Smooth muscle cell of the brain vasculature (primary cell): ENCODE measurements at places on chromosomes 1 and 21.

GRCh38 chr1:245822996-245823395 lies 668.2 kb downstream of the KIF26B start:
- no peak for DNase-seq

DNA sequence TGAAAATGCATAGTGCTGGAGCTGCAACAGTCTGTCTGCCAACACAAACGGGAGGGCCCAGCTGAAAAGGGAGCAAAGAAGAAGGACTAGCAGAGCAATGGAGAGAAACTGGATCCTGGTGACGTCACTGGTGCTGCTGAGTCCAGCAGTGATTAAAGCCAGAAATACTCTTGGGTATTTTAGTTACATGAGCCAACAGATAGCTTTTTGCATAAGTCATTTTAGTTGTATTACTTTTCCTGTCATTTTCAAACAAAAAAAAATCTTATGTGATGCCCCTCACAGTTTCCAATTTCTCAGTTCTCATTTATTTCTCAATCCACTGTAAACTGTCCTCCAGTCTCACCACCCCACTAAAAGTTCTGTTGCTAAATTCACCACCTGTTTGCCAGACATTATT lies 38.7 kb upstream of the NEK7 start:
- DNase-seq: peak; percentile 73

DNA sequence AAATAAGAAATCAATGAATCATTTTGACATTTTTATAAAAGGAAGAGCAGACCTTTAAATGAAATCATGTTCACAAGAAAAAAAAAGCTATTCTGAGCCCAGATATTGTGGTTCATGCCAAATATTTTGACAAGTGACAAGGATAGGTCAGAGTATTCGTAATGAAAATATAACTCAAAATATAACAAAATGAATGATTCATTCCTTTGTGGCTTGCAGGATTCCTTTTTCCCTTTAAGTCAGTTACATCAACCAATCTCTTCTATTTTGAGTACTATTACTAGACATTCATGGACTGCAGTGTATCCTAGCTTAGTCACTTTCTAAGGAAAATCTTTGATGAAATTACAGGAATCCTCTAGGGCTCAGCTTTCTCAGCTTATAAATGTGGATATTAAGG lies 188.7 kb downstream of the COL11A1 start:
- DNase-seq: peak; percentile 3

DNA sequence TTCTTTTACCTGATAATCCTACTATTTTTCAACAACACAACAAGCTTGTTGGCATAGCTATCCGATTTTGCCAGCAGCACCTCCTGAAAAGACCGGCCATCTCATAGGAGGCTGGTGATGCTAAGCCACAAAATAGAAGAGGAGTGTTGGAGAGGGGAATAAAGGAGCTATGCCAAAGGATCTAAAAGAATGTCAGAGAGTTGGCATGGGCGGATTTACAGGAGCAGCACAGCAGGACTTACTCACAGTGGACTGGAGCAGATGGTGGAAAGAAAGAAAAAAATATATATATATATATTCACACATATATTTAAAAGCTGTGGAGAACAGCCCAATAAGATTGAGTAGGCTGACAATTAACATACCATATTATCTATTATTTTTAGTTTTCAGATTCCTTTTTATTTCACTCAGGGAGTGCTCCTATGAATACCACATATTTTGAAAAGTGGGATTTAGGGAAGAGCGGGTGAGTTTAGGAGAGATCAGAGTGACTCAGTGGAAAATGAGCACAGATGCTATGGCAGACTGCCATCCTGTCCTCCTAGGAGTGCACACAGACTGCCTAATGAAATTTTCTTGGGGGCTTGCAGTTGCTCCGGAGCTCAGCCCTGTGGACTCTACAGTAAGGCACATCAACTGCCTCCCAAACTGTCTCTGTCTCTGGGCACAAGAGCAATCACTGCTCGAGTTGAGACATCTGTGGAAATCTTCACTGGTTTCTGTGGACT lies 394.4 kb upstream of the CHRM3 start:
- no peak for DNase-seq

DNA sequence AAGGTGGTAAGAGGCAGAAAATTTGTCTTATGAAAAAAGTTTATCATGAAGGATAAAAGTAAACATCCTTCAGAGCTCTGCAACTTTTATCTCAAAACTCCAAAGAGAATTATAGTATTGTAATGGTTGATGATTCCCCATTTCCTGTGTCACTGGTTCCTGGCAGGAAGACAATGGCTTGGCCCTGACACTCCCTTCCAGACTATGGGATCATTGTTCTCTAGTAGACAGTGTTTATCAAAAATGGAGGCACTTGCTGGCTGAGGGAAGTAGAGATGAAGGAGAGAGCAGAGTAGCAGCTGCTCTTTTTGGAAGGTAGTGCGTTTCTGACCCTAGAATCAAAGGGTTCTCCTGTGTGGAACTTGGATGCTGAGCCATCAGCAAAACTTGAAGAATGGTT lies 145.9 kb upstream of the ATP1B1 start:
- DNase-seq: no peak

DNA sequence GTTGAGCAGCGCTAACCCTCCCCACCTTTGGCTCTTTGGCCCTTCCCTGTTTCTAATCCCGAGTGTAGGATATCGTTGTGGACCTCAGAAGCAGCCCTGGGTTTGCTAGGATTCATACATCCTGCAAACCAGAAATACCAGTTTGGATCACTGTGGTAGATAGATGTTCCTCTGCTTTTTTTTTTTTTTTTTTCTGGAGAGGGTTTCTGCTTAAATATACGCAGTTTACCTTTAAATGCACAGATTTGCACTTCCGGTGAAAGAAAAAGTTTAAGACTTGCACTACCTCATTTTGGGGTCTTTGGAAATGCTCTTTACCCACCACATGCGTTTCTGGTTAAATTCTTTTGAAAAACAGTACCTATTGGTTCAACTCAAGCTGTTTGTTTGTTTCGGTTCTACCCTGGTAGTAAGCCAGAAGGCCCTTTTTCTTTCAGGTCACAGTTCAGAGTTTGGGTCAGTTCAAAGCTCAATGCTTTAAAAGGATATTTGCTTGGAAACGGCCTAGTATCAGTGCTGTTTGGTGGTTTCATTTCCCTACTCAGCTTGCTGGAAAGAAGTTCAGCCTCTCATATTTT lies 908 bp downstream of the DDI2 start:
- DNase-seq: no peak

- DNase-seq: no peak
Observed at GRCh38 chr1:55916481-55916880, 662.9 kb downstream of the PLPP3 start.

- DNase-seq: no peak
Observed at GRCh38 chr1:225849925-225850324, 32.3 kb downstream of the TMEM63A start.

GRCh38 chr1:56991576-56991975 lies 25.8 kb upstream of the C8B start:
- no peak for DNase-seq

DNA sequence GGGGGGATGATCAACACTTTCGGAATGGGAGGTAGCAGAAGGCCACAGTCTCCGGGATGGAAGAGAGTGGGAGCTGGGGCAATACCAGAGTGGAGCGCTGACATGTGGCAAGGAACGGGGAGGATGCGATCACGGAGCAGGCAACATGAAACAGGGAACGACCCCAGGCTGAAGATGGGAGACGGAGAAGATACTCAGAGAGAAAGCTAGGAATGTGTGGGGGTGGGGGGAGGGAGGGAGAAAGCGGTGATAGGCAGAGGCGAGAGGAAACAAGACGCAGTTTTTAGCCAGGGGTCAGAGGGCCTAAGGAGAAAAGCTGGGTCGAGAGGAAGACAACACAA lies 577 bp downstream of the RAB3GAP2 start:
- no peak for DNase-seq

- DNase-seq: no peak
Observed at GRCh38 chr21:33834801-33835500, 80.7 kb downstream of the ATP5PO start.

DNA sequence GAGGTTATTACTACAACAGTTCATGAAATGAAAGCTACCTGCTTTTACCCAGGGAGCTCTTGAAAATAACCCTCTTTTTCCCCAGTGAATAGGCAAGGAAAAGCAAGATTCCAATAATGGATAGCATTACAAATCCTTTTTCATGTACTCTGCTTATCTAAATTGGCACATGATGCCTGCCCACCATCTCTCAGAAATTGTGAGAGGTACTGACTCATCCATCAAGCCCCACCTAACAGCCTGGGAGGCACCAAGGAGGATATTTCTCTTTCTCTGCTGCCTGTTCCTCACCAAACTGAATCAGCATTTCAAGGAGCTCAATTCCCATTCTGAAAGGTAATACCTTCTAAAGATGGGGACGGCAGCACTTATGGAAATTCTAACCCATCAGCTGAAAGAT lies 34.4 kb downstream of the PALMD start:
- DNase-seq: no peak

DNA sequence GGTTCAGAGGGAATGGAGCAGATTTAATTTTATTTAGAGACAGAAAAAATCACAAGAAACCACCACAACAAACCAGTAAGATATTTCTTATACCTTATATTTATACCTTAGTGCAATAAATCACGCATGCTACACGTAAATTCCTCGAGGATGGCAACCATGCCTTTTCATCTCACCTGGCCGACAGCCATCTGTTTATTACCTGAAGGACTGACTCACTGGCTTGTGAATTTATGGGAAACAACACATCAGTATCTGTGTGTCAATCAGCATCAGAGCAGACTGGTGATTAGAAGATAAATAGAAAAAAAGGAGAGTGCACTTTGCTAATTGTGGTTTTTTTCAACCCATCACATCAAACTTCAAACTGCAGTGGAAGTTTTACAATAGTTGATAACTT lies 58.4 kb downstream of the S1PR1 start:
- DNase-seq: no peak

- no peak for DNase-seq
Observed at GRCh38 chr1:96845464-96845863, 123.9 kb downstream of the PTBP2 start.

DNA sequence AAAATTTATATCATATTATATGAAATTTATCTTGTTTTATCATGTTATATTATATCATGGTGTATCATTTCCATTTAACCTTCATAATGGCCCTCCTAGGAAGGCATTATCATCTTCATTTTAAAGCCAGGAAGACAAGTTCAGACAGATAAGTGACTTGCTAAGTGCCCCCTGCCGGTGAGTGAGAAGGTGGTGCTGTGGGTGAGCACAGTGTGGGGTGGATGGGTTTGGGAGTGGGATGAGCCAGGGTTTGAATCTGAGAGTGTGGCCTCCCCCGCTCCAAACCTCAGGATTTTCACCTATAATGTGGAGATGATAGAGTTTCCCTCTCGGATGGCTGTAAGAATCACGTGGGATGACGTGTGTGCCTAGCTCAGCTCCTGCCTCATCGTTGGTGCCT lies 108.7 kb upstream of the IGSF21 start:
- no peak for DNase-seq

DNA sequence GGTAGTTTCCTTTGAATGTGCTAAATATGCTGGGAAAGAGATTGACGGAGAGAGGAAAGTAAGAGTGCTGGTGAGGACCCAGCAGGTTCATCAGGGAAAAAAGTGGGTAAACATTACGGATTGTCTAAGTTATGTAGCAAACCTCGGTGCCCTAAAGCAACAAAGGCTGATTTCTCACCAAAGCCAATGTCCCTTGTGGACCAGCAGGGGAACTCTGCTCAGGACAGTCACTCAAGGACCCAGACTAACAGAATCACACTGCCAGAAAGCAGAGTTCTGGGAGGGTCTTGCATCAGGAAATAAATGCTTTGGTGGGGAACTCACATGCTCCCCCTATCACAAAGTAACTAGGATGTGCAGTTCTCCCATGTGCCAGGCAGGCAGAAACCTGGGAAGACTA lies 1.7 kb upstream of the IKBKE start:
- no peak for DNase-seq

DNA sequence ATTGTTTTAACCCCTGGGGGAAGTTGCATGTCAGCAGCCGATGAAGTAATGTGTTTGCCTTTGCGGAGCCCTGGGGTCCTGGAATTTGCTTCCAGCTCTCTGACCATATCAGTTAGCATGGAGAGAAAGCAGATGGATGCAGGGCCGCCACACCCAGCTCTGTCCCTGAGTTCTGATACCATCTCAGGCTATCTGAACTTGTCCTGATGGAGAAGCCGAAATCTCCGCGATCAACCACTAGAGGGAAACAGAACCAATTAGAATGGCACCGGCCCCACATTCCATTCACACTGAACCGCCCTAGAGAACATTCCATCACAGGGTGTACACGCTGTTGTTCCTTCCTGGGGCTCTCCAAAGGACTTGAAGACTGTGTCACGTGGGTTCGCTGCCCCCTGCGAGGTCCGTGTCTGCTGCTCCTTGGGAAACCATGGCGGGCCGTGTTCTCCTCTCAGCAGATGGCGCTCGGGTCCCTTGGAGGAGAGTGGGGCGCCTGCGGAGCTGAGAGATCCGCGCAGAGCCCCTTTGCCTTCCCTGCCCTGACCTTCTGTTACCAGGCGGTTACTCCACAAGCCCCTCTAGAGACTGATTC lies 75.4 kb downstream of the ABCA4 start:
- DNase-seq: peak; percentile 99

- DNase-seq: peak; percentile 55
Observed at GRCh38 chr1:207805841-207806421, 54.1 kb downstream of the CD46 start.

DNA sequence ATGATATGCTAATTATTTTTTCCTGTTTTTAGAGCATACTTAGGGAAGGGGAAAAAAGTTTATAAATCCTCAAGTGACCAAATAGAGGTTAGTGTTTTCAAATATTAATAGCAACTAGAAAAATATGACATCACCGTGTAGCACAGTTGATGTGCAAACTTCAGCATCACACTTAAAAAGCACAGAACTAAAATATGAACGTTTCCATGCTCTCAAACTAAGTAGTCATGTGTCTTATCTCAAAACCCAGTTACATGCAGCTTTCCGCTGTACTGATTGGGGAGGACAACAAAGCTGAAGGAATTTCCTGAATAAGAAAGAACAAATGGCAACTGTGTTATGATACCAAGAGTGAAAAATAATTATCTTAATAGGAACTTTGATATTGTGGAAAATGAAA lies 903.7 kb downstream of the ADGRL2 start:
- DNase-seq: no peak

DNA sequence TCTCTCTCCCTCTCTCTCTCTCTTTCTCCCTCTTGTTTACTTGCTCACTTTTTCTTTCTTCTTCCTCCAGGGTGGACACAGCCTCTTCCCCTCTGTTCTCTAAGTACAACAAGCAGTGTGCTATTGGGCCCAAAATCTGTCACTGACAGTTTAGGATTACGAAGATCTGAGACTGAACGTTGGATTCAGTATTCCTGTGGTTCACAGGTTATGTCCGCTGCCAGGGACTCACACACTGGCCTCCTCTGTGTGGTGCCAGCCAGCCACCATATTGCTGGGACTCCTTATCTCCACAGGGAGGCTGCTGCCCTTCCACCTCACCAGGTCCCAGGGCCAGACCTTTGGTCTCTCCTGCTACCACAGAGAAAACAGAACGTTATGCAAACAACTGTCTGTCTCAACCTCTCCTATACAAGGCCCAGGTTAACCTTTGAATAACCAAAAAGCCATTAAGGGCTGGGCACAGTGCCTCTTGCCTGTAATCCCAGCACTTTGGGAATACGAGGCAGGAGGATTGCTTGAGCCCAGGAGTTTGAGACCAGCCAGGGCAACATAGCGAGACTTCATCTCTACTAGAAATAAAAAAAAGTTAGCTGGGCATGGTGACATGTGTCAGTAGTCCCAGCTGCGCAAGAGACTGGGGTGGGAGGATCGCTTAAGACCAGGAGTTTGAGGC lies 171.9 kb upstream of the RAB4A start:
- no peak for DNase-seq
